ENCODE measurements at places on chromosomes 12 and 14.

DNA sequence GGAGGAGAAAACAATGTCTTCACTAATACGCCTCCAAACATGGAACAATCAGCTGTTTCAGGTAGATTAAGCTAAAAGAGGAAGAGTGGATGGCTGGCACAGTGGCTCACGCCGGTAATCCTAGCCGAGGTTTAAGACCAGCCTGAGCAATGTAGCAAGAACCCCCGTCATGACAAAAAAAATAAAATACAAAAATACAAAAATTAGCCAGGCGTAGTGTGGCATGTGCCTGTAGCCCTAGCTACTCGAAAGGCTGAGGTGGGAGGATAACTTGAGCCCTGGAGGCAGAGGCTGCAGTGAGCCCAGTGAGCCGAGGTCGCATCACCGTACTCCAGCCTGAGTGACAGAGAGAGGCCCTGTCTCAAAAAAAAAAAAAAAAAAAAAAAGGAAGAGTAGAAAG lies 1.2 kb upstream of the MED13L start:
- no peak for DNase-seq

DNA sequence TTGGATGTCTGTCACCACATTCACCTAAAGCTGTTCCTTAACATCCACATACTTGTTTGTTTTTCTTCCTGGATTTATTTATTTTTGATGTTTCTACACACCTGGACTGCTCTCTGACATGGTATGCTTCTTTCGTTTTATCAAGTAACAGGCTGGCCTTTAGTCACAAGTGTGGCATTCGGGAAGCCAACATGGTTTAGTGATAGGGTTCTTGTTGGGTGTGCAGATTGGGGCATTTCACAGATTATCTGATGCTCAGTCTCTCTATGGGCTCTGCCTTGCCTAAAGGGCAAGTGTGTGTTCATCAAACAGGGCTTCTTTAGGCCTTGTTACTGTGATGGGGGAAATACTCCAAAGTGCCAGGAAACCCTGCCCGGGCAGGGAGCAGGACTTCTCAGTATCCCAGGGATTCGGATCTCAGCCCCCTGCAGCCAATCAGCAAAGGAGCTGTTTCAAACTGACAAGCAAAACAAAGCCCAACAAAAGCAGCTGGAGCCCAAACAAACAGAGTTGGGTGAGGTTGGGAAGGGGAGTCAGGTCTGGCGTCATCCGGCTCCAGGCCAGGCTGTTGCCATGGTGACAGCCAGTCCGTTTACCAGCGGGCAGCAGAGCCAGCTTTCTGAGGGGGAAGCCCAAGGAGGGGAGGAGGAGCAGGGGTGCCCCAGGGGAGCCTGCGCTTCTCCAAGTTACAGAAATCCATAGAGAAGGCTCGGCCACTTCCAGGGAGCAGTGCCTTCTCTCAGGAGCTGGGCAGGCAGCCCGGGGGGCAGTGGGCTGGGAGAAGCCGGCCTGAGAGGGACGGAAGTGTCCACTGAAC lies 31.9 kb downstream of the FOS start:
- DNase-seq = no peak

DNA sequence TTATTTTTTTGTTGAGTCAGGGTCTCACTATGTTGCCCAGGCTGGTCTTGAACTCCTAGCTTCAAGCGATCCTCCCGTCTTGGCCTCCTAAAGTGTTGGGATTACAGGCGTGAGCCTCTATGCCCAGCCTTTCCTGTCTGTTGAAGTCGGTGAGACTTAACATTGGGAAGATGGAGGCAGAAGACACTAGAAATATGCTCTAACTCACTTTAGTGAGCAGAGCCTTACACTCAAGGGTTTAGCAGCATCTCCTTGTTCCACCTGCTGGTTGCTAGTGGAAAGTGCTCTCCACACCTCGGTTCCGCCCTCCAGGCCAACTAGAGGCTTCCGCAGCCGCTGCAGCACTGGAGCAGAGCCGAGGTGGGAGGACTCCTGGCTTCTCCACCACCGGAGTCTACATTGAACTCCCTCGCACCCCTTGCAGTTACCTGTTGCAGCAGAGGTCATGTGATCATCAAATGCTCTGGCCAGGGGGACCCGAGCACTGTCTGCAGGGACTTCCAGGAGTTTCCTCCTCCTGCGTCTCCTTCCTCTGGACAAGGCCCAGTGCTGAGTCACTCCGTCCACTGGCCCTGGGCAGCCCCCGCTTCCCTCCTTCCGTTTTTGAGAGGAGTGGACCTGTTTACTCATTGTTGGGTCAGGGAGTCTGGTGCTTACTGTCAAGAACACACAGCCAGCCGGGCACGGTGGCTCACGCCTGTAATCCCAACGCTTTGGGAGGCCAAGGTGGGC lies 9.4 kb upstream of the HVCN1 start:
- DNase-seq = no peak

DNA sequence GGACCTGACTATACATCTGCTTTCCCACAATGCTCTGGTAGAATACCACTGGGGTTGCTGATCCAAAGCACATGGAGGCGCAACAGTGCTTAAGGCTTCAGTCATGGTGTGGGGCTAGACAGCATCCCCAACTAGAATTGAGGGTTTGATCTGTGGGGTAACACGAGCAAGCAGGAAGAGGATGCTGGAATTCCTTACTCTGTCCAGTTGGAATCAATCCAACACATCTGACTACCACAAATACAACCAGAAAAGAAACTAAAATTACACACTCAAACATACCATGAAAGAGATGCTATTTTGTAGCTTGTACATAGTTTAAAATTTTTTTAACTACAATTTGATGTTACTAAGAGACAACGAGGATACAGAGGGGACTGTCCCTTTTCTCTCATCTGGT lies 40.4 kb upstream of the GTF2A1 start:
- DNase-seq = no peak

GRCh38 chr14:95981965-95982364 lies 57.2 kb upstream of the C14orf132 start:
- no peak for DNase-seq

- no peak for DNase-seq
These were observed 5.7 kb downstream of the CD69 start for GRCh38 chr12:9755035-9755434.

DNA sequence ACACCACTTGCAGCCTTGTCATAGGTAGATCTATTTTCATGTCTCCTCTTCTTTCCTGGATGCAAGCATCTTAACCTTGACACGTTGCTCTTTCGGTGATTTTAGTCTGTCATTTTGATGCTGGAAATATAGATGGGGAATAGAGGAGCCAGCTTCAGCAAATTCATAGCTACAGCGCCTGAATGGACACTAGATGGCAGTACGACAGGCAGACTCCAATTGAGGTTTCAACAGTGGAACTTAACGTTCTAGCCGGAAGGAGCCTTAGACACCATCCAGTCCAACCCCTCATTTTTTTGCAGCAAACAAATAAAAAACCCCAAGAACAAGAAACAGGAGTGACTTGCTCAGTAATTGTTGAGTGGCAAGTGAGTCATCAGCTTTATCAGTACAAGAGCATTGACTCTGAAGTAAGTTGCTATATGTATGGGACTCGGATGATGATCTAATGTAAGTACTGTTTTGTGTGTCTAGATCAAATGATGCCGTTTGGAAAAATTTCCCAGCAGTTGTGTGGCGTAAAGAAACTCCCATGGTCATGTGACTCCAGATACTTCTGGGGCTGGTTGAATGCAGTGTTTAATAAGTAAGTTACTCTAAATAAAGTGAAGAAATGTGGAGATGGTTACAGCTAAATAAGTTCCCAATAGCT lies 9.0 kb downstream of the DMAC2L start:
- DNase-seq = no peak

GRCh38 chr12:109802828-109803227 lies 30.4 kb downstream of the TRPV4 start:
- no peak for DNase-seq

GRCh38 chr12:48029491-48030172 lies 25.4 kb upstream of the COL2A1 start:
- no peak for DNase-seq

Measured in D721Med (cell line).